ENCODE measurements at places on chromosomes 3 and 15.
A peak's percentile ranks its signal among the peaks of the same experiment; 100 is the strongest.

GRCh38 chr15:70477750-70478250, 285.6 kb downstream of the UACA start:
- no peak for DNase-seq

GRCh38 chr3:120604784-120605183, 8.6 kb downstream of the NDUFB4 start:
- DNase-seq = no peak

DNA sequence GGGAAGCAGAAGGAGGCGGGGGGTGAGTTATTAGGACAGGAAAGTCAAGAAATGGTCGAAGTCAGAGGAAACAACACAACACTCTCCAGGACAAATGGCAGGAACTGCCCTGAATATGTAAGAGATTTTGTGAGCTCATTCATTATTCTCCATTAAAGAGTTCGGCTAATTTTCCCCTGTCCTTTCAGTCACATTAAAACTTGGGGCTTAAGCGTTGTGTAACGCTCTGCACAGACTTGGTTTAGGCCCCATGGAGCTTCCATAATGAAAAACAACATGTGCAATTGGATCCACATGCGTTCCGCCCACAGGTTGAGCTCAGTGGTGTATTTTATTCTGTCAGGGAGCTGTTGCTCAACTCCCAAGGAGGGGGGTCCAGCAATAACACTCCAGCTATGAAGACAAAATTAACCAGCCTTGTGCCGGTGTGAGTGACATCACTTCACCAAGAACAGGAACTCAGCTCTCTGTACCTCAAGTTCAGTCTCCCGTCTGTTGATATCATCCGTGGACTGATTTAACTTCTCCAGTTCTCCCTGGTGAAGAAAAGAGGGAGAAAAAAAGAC, 2.3 kb downstream of the SH3BP5 start:
- DNase-seq = peak; percentile 66

- DNase-seq = peak; percentile 42
Measured at GRCh38 chr3:131386429-131387165, 5.0 kb downstream of the NUDT16 start.

DNA sequence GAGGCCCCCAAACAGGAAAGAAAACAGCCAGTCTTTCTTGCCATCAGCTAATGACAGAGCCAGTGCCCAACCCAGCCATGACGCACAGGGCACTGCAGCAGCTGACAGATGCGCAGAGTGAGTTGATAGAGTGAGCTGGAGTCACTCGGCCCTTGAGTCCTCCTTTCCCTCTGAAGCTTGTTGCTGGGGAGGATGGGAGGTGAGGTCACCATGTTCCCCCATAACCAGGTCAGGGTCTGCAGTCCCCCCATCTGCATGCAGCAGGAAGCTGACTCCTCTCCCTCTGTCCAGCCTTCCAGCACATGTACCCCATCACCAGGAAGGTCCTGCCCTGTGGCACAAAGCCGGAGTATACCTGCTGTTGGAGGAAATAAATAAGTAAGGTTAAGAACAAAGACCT, 174.6 kb downstream of the ABHD5 start:
- no peak for DNase-seq

GRCh38 chr15:73330206-73331051, 38.3 kb downstream of the HCN4 start:
- no peak for DNase-seq

DNA sequence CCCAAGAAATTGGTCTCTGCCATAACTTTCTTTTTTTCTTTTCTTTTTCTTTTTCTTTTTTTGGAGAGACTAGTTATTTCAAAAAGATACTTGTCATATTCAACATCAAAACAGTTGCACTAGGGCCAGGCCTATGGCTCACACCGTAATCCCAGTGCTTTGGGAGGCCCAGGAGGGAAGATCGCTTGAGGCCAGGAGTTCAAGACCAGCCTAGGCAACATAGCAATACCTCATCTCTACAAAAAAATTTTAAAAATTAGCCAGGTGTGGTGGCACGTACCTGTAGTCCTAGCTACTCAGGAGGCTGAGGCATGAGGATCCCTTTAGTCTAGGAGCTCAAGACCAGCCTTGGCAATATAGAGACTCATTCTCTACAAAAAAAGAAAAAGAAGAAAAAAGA, 49.0 kb upstream of the GNB5 start:
- DNase-seq = no peak

GRCh38 chr3:179658606-179659005, 5.8 kb downstream of the USP13 start:
- no peak for DNase-seq

Measured in lung (tissue), 17 donors.